Fibroblast of lung (primary cell): ENCODE measurements at places on chromosomes 6 and 20. TPM values are rescaled to one million over a fixed set of nuclear protein-coding genes. Genes with fewer than 3 reads are reported as not detected.
A peak's percentile ranks its signal among the peaks of the same experiment; 100 is the strongest.

DNA sequence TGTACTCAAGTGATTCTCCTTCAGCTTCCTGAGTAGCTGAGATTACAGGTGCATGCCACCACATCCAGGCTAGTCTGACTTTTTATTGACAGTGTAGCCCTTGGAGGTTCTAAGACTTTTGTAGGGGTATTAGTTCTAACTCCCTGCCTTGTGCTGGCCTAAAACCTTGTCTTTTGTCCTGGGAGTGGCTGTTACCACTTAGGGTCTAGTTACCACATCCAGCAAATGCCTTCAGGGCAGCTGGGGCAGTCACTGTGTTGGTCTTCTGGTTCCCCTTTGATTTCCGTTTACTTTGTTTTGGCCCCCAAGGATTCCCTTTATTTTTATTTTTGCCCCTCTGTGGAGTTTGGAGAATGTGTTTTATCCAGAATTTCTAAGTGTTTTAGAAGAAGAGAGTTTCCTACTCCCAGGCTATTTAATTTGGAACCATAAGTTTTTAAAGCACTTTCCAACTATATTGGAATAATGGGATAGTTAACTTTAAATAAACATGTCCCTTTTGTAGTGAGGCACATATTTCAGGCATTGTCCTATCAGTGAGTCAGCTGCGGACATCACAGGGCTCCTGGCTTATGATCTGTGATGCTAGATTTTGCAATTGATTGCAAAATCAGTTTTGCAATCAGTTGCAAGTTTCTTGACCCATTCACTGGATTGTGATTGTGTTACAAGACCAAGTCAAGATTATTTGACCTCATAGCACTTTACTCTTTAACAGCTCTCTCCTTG is 25.0 kb downstream of the IL22RA2 start:
- H3K27ac ChIP-seq = no peak overlapping the region
- no peak overlapping the region for H3K4me3 ChIP-seq
- no peaks in the 10 kb centered on the region for H3K36me3 ChIP-seq
- DNase-seq = peak; percentile 81
- no peaks in the 10 kb centered on the region for H3K4me1 ChIP-seq

DNA sequence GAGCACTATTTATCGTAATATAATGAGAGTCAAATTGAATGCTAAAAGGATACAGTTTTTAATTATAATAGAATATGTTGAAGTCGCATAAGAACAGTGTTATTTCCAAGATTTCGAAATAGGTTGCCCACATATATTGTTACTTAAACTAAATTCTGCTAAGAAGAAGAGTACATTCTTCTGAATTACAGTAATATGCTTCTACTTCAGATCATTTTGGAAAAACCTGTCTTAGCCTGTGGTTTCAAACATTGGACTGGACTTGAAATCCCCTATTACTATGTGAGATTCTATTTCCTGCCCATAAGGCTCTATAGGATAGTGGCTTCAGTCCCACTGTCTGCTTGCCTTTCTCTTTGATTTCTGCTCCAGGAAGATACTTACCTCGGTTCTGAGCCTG is 137.2 kb downstream of the B3GAT2 start:
- no peaks in the 10 kb centered on the region for H3K27me3 ChIP-seq
- no peaks in the 10 kb centered on the region for H3K4me1 ChIP-seq
- no peaks in the 10 kb centered on the region for H3K36me3 ChIP-seq
- H3K4me3 ChIP-seq = no peak overlapping the region
- DNase-seq = no peak
- H3K27ac ChIP-seq = no peak overlapping the region

- H3K36me3 ChIP-seq = no peaks in the 10 kb centered on the region
- no peak for DNase-seq
- H3K4me3 ChIP-seq = no peak overlapping the region
- H3K4me1 ChIP-seq = no peaks in the 10 kb centered on the region
These were observed 291.8 kb downstream of the LRFN2 start for GRCh38 chr6:40295251-40295950.

HIVEP2 gene
- 5.0 and 7.1 TPM in 2 replicates for polyA plus RNA-seq

SMPDL3A gene
- polyA plus RNA-seq = 29.7 and 30.5 TPM in 2 replicates

GRCh38 chr20:16777126-16777525 is 29.0 kb downstream of the OTOR start:
- no peak overlapping the region for H3K4me3 ChIP-seq
- no peak for DNase-seq
- no peaks in the 10 kb centered on the region for H3K36me3 ChIP-seq
- no peaks in the 10 kb centered on the region for H3K4me1 ChIP-seq
- no peak overlapping the region for H3K27ac ChIP-seq

- no peak overlapping the region for H3K27ac ChIP-seq
- no peak for DNase-seq
- H3K36me3 ChIP-seq = peaks cover 2% of the 10 kb centered on the region
- H3K4me1 ChIP-seq = no peaks in the 10 kb centered on the region
- no peaks in the 10 kb centered on the region for H3K27me3 ChIP-seq
- no peak overlapping the region for H3K4me3 ChIP-seq
These were observed 86.6 kb downstream of the TAF4 start for GRCh38 chr20:61979090-61979489.

DNA sequence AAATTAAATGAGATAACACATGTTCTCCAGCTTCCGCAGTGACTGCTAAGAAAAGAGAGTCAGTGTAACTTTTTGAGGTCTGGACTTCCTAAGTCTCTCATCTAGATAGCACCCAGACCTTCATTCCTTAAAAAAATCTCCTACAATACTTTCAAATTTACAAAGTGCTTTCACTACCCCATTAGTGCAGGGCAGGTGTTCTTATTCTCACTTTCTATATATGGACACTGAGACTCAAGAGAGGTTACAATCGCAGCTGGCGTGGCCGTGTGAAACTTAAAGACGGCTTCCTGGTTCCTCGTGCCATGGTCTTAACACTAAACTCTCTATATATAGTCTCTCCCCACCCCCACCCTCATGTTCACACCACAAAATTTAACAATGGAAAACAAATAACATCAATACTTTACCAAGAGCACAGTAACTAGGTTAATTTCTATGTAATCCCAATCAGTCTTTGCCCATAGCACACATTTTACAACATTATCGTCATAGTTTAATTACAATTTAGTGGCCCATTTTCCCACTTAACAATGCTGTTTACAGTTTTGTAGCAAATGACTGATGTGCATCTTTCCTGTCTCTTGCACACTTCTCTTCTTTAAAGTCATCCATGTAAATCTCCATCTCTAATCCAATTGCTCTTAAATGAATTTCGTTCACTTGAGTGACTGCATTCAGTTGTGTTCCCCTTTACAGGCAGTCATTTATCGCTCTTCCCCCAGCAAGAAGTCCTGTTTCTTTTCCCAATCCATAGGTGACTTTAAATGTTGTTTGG is 78.8 kb upstream of the ARID1B start:
- no peaks in the 10 kb centered on the region for H3K36me3 ChIP-seq
- no peaks in the 10 kb centered on the region for H3K27me3 ChIP-seq
- no peak overlapping the region for H3K4me3 ChIP-seq
- H3K27ac ChIP-seq = no peak overlapping the region
- DNase-seq = no peak

KIFC1 gene
- 8.0 and 36.6 TPM in 2 replicates for polyA plus RNA-seq

DNA sequence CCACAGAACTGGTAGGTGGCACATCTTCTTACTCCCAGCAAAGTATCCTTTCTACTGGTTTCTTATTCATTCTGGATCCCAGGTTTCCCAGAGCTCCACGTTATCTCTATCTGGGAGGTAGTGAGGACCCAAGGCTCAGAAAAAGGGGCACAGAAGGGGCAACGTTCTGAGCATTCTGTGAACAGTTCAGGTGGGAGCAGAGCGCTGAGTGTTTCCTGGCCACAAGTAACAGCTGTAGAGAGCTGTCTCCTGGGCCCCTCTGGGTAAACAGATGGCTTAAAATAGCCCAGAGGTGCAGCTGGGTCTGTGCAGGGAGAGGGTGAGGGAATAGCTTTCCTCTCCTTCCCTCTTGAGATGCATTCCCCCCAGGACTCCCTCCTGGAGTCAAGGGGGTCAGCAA is 2.1 kb downstream of the APOBEC2 start:
- no peak for DNase-seq
- no peaks in the 10 kb centered on the region for H3K36me3 ChIP-seq
- no peaks in the 10 kb centered on the region for H3K27me3 ChIP-seq
- no peak overlapping the region for H3K27ac ChIP-seq

DNA sequence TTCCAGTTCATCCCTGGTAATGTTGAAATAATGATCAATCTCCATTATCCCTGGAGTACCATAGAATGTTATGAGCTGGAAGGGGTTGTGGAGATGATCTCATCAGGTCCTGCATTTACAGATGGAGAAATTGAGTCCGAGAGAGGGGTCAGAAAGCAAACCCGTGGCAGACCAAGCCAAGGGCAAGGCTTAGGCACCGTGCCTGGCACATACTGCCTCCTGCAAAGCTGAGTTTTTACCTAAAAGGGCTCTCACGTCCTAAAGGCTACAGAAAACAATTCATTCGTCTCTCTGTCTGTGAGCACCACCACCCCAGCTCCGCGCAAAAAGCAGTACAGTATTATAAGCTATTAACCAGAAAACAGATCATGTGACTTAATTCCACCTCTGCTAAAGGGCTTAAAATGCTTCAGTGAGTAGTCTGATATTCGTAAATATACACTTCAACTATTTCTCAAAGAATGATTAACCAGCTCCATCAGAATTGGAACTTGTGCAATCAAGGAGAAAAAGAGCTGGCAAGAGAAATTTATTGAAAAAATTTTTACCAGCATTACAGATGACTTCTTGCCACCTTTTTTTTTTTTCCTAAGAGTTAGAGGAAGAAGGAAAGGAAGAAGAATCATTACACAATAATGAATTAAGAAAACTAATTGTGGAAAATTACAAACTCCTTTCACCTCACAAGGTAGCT is 3.4 kb upstream of the PARD6B start:
- no peak overlapping the region for H3K27ac ChIP-seq
- peaks cover 5% of the 10 kb centered on the region for H3K27me3 ChIP-seq
- H3K4me3 ChIP-seq = no peak overlapping the region
- no peaks in the 10 kb centered on the region for H3K36me3 ChIP-seq
- peaks cover 6% of the 10 kb centered on the region for H3K4me1 ChIP-seq

PMEPA1 gene
- 0.19 and 1.0 TPM in 2 replicates for polyA plus RNA-seq

DNA sequence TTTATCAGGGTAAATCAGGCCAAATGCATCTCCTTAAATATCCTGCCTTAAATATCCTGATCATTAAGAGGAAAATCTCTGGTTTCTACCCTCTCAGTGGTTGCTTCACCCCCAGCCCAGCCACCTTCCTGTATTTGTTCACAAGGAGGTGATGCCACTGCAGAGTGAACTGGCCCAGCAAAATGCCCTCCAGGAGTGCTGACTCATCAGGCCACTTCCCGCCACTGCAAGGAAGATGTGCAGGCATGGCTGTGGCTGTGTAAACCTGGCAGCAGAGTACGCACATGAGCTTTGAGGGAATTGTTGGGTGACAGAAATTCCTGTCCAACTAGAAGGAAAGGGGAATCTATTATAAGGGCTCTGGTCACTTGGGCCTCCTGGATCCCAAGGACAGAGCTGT is 13.8 kb downstream of the NQO2 start:
- no peak overlapping the region for H3K27ac ChIP-seq
- H3K4me3 ChIP-seq = no peak overlapping the region
- no peaks in the 10 kb centered on the region for H3K4me1 ChIP-seq
- no peaks in the 10 kb centered on the region for H3K27me3 ChIP-seq
- H3K36me3 ChIP-seq = peaks cover 9% of the 10 kb centered on the region

FOXF2 gene
- polyA plus RNA-seq = 42.5 and 51.7 TPM in 2 replicates

DNA sequence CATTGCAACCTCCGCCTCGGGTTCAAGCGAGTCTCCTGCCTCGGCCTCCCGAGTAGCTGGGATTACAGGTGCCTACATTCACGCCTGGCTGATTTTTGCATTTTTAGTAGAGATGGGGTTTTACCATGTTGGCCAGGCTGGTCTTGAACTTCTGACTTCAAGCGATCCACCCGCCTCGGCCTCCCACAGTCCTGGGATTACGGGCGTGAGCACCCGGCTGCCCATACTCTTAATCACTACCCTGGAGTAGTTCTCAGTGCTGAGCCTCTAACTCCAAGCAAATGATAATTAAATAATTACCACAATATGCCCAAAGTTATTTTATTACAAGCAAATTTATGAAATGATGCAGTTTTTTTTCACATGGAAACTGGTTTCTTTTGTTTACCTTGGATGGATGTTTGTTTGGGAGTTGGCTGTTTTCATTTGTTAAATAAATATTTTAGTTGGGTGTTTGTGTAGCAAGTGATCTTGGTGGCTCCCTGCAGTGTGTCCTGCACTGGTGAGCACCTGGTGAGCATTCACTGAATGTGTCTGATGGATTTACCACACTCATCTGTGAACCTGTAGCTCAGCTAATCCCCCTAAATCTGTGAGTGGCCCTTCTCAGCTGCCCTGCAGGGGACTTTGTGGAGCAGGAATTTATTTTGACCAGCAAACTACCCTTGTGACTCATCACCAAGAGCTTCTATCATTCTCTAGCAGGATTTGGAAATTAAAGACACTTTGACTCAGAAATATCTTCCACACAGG is 36.9 kb downstream of the UTRN start:
- H3K36me3 ChIP-seq = no peaks in the 10 kb centered on the region
- peaks cover 4% of the 10 kb centered on the region for H3K4me1 ChIP-seq
- H3K4me3 ChIP-seq = no peak overlapping the region
- no peak overlapping the region for H3K27ac ChIP-seq
- no peaks in the 10 kb centered on the region for H3K27me3 ChIP-seq

- peaks cover 3% of the 10 kb centered on the region for H3K27me3 ChIP-seq
- peak; percentile 96 for DNase-seq
- peak overlapping the region; percentile 96 for H3K27ac ChIP-seq
- H3K4me1 ChIP-seq = peaks cover 14% of the 10 kb centered on the region
These were observed 20.0 kb upstream of the NFATC2 start for GRCh38 chr20:51562332-51563173.

DNA sequence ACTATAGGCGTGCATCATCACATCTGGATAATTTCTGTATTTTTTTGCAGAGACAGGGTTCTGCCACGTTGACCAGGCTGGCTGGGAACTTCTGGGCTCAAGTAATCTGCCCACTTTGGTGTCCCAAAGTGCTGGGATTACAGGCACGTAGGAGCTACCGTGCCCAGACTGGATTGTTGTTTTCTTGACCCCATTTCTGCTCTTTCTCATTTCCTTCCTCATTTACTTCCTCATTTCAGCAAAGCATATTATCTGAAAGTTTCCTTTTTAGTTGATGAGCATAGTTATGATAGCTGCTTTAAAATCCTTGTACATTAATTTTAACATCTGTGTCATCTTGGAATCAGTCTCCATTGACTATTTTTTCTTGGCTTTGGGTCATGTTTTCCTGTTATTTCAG is 301.0 kb upstream of the RUNX2 start:
- no peaks in the 10 kb centered on the region for H3K4me1 ChIP-seq
- no peaks in the 10 kb centered on the region for H3K27me3 ChIP-seq
- no peaks in the 10 kb centered on the region for H3K36me3 ChIP-seq
- no peak overlapping the region for H3K4me3 ChIP-seq
- no peak overlapping the region for H3K27ac ChIP-seq

- H3K36me3 ChIP-seq = no peaks in the 10 kb centered on the region
- DNase-seq = peak; percentile 21
- H3K27ac ChIP-seq = no peak overlapping the region
- no peak overlapping the region for H3K4me3 ChIP-seq
These were observed 124.7 kb upstream of the MARCKS start for GRCh38 chr6:113732384-113732966.

DNA sequence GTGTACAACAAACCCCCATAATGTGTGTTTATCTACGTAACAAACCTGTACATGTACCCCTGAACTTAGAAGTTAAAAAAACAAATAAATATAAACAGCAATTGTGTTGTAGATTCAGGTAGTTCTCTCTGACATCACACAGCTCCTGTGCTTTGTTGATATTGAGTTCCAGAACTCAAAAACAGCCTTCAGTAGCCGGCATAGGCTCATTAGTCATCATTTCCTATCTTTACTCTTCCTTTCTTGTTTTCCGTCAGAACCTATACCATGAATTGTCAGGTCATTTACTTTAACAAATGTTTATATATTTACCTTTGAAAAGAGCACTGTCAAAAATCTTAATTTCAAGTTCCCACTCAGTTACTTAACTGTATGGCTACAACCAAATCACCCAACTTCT is 88.8 kb downstream of the ADTRP start:
- H3K27ac ChIP-seq = no peak overlapping the region
- DNase-seq = no peak
- peaks cover 6% of the 10 kb centered on the region for H3K4me1 ChIP-seq
- no peaks in the 10 kb centered on the region for H3K27me3 ChIP-seq
